ENCODE measurements at places on chromosomes 4 and X.

GRCh38 chr4:102678695-102679335, 82.0 kb downstream of the MANBA start:
- no peak for DNase-seq

DNA sequence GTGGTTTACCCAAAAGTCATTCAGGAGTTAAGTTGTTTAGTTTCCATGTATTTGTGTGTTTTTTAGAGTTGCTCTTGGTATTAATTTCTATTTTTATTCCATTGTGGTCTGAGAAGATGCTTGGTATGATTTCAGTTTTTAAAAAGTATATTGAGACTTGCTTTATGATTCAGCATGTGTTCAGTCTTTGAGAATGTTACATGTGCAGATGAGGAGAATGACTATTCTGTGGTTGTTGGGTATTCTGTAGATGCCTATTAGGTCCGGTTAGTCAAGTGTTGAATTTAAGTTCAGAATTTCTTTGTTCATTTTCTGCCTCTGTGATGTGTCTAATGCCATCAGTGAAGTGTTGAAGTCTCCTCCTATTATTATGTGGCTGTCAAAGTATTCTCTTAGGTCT, 249.4 kb downstream of the ARHGAP10 start:
- no peak for DNase-seq

DNA sequence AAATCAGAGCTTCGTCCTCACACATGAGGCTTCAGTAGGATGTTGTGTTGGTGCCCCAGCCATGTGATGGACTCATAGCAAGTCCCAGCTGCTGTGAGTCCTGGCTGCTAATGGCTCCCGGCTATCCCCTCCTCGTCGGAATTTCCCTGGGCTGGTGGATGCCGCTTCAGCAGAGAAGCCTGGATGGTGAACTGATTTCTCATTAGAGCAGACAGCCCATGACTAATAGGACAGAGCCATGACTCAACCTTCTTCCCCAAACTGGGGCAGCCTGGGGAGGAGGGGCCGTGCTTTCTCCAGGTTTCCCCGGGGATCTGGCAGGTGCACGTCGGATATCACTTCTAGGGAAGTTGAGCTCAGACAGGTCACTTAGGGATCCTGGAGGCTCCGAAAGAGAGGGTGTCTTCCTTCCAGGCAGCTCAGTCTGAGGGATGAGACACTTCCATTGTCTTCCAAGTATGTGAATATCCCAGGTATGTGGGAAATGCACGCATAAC, 112.7 kb downstream of the ASMT start:
- DNase-seq: no peak

DNA sequence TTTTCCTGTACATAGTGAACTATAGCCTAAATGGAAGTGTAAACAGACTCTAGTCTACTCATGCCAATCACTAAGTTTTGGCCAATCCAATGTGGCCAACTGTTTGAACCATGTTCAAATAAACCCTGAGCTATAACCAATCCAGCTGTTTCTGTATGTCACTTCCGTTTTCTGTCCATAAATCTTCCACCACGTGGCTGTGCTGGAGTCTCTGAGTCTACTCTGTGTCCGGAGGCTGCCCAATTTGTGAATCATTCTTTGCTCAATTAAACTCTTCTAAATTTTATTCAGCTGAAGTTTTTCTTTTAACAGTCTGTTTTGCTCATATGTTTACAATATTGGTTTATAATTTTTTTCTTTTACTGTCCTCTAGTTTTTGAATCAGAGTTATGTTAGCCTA, 112.3 kb upstream of the BANK1 start:
- no peak for DNase-seq

GRCh38 chr4:24472161-24472510, 112.2 kb downstream of the DHX15 start:
- DNase-seq: no peak

GRCh38 chr4:162209706-162210105, 45.9 kb upstream of the FSTL5 start:
- DNase-seq: no peak

DNA sequence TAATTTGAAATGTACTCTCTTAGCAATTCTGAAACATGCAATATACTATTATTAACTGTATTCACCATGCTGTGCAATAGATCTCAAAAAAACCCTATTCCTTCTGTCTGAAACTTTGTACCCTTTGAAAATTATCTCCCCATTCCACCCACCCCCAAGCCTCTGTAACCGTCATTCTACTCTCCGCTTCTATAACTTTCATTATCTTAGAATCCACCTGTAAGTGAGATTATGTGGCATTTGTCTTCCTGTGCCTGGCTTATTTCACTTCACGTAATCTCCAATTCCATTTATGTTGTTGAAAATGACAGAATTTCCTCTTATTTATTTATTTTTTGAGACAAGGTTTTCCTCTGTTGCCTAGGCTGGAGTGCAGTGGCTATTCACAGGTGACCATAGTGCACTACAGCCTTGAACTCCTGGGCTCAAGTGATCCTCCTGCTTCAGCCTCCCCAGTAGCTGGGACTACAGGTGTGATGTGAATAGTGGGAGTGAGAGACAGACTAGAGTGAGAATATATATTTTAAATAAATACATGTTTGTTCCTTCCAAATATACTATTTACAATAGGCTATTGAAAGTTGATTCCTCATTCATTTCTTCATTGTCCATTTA, 30.5 kb downstream of the VSIG4 start:
- no peak for DNase-seq

GRCh38 chrX:120463241-120463640, 5.9 kb downstream of the LAMP2 start:
- DNase-seq: no peak

DNA sequence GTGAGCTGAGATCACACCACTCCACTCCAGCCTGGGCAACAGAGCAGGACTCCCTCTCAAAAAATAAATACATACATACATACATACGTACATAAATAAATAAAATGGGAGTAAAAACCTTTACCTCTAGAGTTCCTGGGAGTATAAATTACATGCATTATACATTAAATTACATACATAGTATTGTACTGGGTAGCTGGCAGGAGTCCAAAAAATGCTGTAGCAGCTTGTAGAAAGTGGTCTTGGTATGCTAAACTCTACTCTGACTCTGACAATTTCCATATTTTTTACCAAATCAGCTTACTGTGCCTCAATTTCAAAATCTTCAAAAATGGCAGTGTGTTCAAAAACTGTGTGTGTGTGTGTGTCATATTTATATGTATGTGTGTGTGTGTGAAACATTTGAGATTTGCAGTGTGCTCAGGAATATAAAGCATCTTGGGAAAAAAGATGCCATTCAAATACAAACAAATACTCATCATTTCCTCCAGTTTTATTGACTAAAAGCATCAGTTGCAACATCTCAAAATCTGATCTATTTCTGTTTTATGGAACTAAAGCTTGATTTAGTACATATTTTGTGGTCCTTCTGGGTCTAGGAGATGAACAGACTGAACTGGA, 171.7 kb downstream of the SHROOM3 start:
- DNase-seq: no peak
